Pericardium fibroblast (primary cell): ENCODE measurements at places on chromosomes 5 and 9. TPM values are rescaled to one million over a fixed set of nuclear protein-coding genes. Genes with fewer than 3 reads are reported as not detected.

The CAVIN4 gene
- total RNA-seq: 0.12 and 1.2 TPM in 2 replicates

The CMYA5 gene
- total RNA-seq: 0.23 and 0.94 TPM in 2 replicates

The SLC25A2 gene
- total RNA-seq: not detected in 2 replicates

The SEMA5A gene
- 5.3 and 22.8 TPM in 2 replicates for total RNA-seq

The PROB1 gene
- total RNA-seq: 1.5 and 2.2 TPM in 2 replicates

The CDH9 gene
- not detected in 2 replicates for total RNA-seq

The FUT7 gene
- total RNA-seq: not detected in 2 replicates

The FAM151B gene
- 1.4 and 3.2 TPM in 2 replicates for total RNA-seq

The TAF1L gene
- total RNA-seq: not detected in 2 replicates

The KLF4 gene
- total RNA-seq: 82.1 and 84.7 TPM in 2 replicates

The RAD1 gene
- total RNA-seq: 15.2 and 28.2 TPM in 2 replicates

The FBN2 gene
- 202 and 523 TPM in 2 replicates for total RNA-seq

The MLANA gene
- not detected in 2 replicates for total RNA-seq

The SPINK13 gene
- total RNA-seq: not detected in 2 replicates

The SOX30 gene
- total RNA-seq: 0.77 TPM in 1 of 2 replicates, not detected in the other

The PCDHB5 gene
- total RNA-seq: 0.34 and 2.2 TPM in 2 replicates

The CAPSL gene
- not detected in 2 replicates for total RNA-seq

The IL17B gene
- not detected in 2 replicates for total RNA-seq

The WHRN gene
- total RNA-seq: 1.3 and 2.2 TPM in 2 replicates

The NEURL1B gene
- total RNA-seq: 1.5 and 17.2 TPM in 2 replicates

The DNM1 gene
- 14.8 and 15.2 TPM in 2 replicates for total RNA-seq

The PCDHB16 gene
- total RNA-seq: under 0.01 and 1.1 TPM in 2 replicates

The GLRA1 gene
- total RNA-seq: not detected in 2 replicates

The FSTL4 gene
- not detected in 2 replicates for total RNA-seq

The C8G gene
- not detected in 2 replicates for total RNA-seq

The SLC4A9 gene
- under 0.01 TPM in 1 of 2 replicates, not detected in the other for total RNA-seq

The ADGRD2 gene
- total RNA-seq: not detected in 2 replicates

The DBH gene
- total RNA-seq: not detected in 2 replicates

The TTC16 gene
- total RNA-seq: not detected in 2 replicates

The TEX48 gene
- not detected in 2 replicates for total RNA-seq

The IL9 gene
- total RNA-seq: not detected in 2 replicates

The SHISAL2B gene
- total RNA-seq: not detected in 2 replicates

The LCN12 gene
- not detected in 2 replicates for total RNA-seq

The LRRC14B gene
- total RNA-seq: not detected in 2 replicates

The NANS gene
- total RNA-seq: 54.5 and 85.1 TPM in 2 replicates

The PARP8 gene
- 0.68 and 2.0 TPM in 2 replicates for total RNA-seq

The BTNL8 gene
- 1.2 TPM in 1 of 2 replicates, not detected in the other for total RNA-seq

The ANKRD34B gene
- total RNA-seq: not detected in 2 replicates

The C6 gene
- total RNA-seq: 10.0 and 12.7 TPM in 2 replicates

The KCNMB1 gene
- not detected in 2 replicates for total RNA-seq

The GDNF gene
- 0.47 TPM in 1 of 2 replicates, not detected in the other for total RNA-seq

The TMOD1 gene
- 0.12 TPM in 1 of 2 replicates, not detected in the other for total RNA-seq

The DIPK1B gene
- 5.3 and 16.5 TPM in 2 replicates for total RNA-seq

The ECSCR gene
- total RNA-seq: 1.0 and 1.5 TPM in 2 replicates

The PCDHB9 gene
- total RNA-seq: 0.23 and 0.43 TPM in 2 replicates

The TTC23L gene
- total RNA-seq: under 0.01 TPM in 1 of 2 replicates, not detected in the other

The ITK gene
- total RNA-seq: under 0.01 TPM in 1 of 2 replicates, not detected in the other

The PDE4D gene
- 5.7 and 9.7 TPM in 2 replicates for total RNA-seq

The LRRC26 gene
- total RNA-seq: not detected in 2 replicates

The SCGB3A2 gene
- total RNA-seq: not detected in 2 replicates

The CEL gene
- total RNA-seq: 0.26 and 0.70 TPM in 2 replicates

The CNTNAP3 gene
- 2.8 and 3.6 TPM in 2 replicates for total RNA-seq

The KCNV2 gene
- total RNA-seq: not detected in 2 replicates

The PHAX gene
- 24.9 and 29.4 TPM in 2 replicates for total RNA-seq

The VCAN gene
- 196 and 206 TPM in 2 replicates for total RNA-seq

The WWC1 gene
- total RNA-seq: 1.0 and 2.1 TPM in 2 replicates

The ACOT12 gene
- total RNA-seq: not detected in 2 replicates

The FOXD4 gene
- total RNA-seq: 0.70 TPM in 1 of 2 replicates, not detected in the other
